ENCODE measurements at places on chromosomes 1 and 21.

- ATAC-seq = no peak
Observed at GRCh38 chr1:203210350-203210749, 19.1 kb downstream of the CHIT1 start.

DNA sequence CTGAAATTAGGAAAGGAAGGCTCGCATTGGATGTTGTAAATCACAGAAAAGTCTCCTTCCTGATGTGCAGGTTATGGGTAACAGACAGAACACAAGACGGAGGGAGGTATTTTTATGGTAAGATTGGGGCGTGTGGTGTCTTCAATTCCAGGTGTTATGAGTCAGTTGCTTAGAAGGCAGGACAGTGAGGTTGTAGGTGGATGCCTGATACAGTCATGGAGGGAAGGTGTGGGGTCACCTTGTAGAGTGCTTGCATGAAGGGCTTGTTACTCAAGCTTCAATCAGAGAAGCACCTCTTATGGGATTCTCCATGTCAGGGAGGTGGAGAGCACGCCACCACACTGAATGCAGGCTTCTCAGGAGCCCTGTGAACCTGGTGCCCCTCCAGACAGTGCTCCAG, 63.1 kb downstream of the C1orf21 start:
- ATAC-seq = no peak

- ATAC-seq = no peak
Observed at GRCh38 chr1:36591278-36591677, 108.6 kb upstream of the CSF3R start.

- ATAC-seq = no peak
Observed at GRCh38 chr1:46041551-46041950, 90.9 kb downstream of the PIK3R3 start.

DNA sequence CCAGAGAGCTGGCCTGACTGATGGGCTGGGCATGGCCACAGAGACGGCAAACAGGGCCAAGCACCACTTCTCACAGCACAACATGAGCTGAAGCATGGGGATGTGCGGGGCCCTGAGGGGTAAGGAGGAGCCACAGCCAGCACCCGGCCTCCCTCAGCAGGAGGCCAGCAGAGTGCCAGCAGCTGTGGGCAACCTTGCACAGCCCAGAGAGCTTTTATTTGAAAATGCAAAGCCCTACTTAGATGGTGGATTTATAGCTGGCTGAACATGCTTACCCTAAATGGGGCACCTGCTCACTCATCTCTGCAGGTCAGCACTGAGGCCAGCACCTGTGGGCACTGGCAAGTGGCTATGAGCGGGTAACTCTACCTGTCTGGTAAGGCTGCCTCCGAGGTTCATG, 44.1 kb downstream of the SLC66A1 start:
- ATAC-seq = no peak

- no peak for ATAC-seq
Observed at GRCh38 chr1:181050922-181051321, 17.1 kb downstream of the MR1 start.

DNA sequence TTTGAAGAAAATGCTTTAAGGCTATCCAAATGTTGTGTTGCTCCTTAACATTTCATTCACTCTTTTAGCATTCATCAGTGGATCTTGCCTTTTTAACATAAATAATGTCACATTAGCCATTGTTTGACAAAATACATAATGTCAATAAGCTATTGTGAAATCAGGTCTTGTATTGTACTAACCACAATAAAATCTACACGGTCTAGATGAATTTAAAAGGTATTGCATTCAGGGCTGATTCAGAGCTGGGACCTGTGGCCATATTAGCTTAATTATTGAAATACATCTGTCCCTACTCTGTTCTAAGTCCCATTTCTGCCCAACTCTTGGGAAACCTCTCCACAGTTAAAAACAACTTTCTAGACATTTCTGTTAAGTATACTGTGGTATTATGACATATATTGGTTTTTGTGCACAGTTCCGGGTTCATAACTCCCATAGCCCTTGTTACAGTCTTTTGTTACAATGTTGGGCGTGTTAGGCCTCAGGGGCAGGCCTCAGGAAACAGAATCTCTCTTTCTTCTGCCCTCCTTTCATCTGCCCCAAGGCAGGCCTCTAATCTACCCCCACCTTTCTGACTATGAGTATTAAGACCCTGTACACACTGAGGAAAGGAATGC, 44.7 kb upstream of the CITED4 start:
- ATAC-seq = no peak

DNA sequence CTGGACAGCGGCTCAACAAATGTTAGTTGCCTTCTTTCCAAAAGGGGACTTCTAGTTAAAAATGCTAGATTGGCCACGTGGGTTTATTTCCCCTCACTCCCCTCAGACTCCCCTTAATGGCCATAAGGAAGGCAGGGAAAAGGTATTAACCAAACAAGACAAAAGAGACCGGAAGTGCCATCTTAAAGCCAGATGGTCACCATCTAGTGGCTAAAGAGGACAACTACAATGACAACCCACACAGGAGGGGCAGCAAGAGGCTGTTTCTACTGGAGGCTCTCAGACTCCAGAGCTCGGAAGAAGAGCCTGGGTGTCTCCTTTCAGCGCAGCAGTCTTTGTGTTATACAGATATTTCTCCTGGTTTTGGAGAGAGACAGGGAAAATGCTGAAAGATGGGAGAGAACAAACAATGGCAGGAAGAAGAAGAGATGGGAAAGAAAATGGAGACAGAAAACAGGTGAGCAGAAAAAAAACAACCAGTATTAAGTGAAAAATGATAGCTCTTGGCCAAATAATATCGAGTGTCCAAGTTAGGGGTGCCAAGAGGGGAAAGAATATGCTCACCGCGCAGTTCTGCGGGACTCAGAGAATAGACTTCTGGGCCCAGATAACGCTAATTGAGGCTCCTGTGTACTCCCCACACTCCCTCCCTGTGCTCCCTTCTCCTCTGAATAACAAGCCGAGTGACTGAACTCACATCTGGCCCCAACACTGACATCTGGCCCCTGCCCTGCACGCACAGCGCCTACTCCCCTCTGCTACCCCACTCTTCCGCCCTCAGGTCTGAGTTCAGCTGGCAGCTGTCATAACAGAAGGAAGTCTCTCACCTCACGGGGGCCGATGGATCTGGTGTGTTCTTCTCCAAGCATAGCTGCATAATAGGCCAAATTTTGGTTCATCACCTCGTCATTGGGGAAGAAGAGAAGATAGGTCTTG, 9.6 kb downstream of the P3H1 start:
- peak; percentile 49 for ATAC-seq

DNA sequence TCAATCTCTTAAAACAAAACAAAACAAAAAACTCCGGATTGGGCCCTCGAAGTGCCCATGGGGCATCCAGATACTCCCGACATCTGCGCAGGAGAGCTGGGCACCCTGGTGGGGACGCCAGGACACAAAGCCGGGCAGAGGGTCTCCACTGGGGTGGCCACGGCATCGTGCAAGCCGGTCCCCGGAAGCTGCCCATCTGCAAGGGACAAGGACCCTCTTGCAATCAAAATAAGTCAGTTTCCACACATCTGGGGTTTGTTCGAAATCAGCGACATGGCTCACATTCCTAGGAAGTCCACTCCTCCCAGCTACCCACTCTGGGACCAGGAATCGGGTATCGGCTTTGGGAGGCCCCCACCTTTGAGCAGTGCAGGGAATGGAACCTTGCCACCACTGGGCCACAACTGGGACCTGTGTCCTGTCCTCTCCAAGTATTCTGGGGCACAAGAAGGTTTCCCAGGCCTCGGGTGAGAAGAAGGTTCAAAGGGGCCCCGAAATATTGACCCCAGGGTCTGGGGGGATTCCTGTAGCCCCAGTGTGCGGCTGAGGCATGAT, 4.6 kb upstream of the PRDM16 start:
- ATAC-seq = no peak

GRCh38 chr1:51309291-51309690, 21.1 kb downstream of the TTC39A start:
- no peak for ATAC-seq

DNA sequence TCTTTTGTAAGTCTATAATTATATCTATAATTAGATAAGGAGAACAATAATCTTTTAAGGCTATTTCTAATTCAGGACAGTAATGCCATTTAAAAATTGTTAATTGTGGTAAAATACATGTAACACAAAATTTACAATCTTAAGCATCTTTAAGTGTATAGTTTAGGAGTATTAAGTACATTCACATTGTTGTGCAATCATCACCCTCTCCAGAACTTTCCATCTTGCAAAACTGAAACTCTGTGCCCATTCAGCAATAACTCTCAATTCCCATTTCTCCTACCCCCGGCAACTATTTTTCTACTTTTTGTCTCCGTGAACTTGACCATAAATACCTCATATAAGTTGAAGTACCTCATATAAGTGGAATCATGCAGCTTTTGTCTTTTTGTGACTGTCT, 93.9 kb upstream of the KCNA3 start:
- ATAC-seq = no peak

DNA sequence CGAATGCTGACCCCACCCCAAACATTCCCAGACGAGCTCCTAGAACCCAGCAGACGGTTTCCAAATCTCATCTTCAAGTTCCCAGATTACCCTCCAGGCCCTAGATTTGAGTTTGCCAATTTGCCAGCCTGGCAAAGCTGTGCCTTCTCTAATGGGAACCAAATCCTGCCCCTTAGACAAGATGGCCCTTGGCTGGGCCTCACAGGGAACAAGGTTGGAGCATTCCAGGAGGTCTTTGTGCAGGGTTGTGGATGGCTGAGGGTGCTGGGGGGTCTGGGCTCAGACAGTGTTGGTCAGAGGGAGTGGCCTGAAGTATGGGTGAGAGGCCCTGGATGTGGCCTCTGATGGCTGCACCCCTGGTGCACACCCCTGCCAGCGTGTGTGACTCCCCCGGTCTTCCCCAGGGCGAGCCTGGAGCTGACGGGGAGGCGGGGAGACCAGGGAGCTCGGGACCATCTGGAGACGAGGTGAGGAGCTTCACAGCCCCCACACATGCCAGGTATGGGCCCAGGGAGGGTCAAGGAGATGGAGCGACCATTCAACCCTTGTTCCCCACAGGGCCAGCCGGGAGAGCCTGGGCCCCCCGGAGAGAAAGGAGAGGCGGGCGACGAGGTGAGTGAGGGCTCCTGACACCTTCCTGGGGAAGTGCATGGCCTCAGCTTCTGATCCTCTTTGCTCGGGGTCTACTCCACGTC, 10.2 kb downstream of the COL6A1 start:
- no peak for ATAC-seq

GRCh38 chr1:168654198-168654915, 74.6 kb downstream of the DPT start:
- ATAC-seq = no peak

GRCh38 chr1:186615332-186615731, 64.9 kb downstream of the PTGS2 start:
- ATAC-seq = no peak

- ATAC-seq = no peak
Observed at GRCh38 chr1:182281541-182281940, 110.0 kb downstream of the GLUL start.

- ATAC-seq = no peak
Observed at GRCh38 chr1:90550626-90551406, 166.3 kb downstream of the BARHL2 start.

- ATAC-seq = peak; percentile 66
Observed at GRCh38 chr1:183194527-183195141, 8.6 kb downstream of the LAMC2 start.

DNA sequence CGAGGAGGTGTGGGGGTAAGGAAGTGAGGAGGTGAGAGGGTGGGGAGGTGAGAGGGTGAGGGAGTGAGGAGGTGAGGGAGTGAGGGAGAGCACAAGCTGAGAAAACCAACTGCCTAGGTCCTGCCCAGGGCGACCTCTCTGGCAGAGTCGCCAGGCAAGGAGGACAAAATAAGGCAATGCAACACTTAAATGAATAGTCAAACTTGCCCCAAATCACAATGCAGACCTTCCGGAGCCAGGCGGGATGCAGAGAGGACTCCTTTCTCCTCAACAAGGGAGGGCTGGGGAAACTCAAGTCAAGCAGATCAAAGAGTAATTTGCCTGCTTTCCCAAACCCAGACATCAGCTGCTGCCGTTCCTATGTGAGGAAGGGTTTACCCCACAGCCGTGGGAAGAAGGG, 86.0 kb downstream of the CCDC185 start:
- ATAC-seq = no peak

- no peak for ATAC-seq
Observed at GRCh38 chr1:59696421-59697115, 118.2 kb upstream of the HOOK1 start.

- no peak for ATAC-seq
Observed at GRCh38 chr21:38159355-38159754, 97.4 kb upstream of the KCNJ15 start.

DNA sequence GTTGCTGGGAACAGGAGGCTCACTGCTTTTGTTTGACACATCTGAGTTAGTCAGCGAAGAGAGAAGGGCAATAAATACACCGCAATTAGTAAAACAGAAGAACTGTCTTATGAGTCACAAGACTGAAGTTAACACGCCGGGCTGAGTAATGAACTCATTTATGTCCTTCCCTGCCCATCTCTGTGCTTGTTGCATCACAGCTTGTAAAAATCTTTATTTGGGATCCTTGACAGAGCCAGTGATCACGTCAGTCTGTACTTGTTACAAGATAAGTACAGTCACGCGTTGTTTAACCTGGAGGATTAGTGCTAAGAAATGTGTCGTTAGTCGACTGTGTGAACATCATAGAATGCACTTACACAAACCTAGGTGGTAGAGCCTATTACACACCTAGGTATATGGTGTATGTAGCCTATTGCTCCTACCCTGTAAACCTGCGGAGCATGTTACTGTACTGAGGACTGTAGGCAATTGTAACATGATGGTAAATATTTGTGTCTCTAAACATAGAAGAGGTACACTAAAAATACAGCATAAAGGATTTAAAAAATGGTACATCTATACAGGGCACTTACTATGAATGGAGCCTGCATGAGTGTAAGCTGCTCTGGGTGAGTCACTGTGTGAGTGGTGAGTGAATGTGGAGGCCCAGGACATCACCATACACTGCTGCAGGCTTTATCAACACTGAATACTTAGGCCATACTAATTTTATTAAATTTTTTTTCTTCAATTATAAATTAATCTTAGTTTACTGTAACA, 272.2 kb downstream of the TNR start:
- peak; percentile 60 for ATAC-seq

- ATAC-seq = no peak
Observed at GRCh38 chr1:33372162-33372561, 51.3 kb upstream of the A3GALT2 start.

- ATAC-seq = no peak
Observed at GRCh38 chr1:98661544-98662355, at the start of gene SNX7. Gene SNX7, plus strand, starts transcription at chr1:98661721. Its CDS starts 11 bp downstream, at chr1:98661732.

- ATAC-seq = no peak
Observed at GRCh38 chr1:165852871-165853270, 25.5 kb downstream of the UCK2 start.

GRCh38 chr1:41360074-41360785, 1.0 kb upstream of the FOXO6 start:
- ATAC-seq = no peak

DNA sequence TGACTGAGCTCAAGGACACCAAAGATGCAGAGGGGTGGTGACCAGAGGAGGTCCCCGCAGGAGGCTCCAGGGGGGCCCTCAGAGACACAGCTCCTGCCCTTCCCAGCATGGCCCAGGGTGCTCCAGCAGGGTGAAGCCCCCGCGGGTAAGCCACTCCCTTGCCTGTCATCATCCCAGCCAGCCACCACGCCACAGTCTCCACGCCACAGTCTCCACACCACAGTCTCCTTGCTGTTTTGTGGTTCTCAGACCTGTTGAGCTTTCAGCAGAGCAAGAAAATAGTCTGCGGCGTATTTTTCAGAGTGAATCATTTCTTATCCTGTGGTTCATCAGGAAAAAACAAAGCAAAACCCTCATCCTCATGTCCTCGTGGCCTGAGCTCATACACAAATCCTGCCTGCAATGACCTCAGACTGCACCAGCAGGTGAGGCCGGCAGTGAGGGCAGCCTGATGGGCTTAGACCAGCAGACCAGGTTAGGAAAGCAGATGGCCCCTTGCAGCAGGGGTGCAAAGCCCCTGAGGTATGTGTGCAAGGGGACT, 25.7 kb upstream of the ABCG1 start:
- ATAC-seq = peak; percentile 18

All from activated CD4-positive, CD25-positive, alpha-beta regulatory T cell treated with anti-CD3 and anti-CD28 coated beads, Interleukin-2, amount 50 U/mL, for 24 hours (primary cell).